ENCODE measurements at places on chromosomes 1 and 21. TPM values are rescaled to one million over a fixed set of nuclear protein-coding genes. Genes with fewer than 3 reads are reported as not detected.

The S100A7 gene
- total RNA-seq: not detected

The ZNF669 gene
- 13.4 TPM for total RNA-seq

GRCh38 chr1:82486468-82486867, 685.7 kb downstream of the ADGRL2 start:
- no peak for DNase-seq

DNA sequence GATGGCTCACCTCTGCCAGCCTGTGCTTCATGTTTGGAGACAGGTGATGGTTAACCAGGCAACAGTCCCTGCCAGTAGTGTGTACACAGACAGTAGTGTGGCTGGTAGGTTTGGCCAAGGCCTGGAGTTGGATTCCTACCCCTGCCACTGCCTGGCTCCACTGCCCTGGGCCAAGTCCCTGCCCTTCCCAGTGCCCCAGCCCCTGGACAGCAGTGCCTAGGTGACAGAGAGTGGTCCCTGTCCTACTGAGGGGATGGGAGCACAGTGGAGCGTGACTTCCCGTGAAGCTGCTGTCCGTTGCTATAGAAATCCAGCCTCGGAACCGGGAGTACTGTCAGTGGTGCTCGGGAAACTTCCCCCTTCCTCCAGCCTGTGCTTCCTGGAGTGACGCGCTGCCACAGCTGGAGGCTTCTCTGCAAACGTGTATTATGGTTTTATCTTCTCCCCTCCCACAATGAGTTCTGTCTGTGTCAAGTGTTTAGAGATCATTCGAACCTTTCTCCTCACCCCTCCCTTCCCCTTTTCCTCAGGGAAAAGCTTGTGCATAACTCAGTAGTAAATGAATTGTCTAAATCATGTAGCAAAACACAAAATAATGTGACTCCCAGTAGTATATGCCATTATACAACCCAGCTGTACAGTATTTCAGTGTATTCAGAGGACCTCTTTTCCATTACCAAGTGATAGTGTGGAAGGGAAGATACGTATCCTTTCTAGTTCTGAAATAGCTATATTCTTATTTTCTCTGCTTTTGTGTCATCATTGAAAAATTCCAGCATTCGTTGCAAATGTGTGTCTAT, 73.4 kb downstream of the GALNT2 start:
- DNase-seq: no peak

DNA sequence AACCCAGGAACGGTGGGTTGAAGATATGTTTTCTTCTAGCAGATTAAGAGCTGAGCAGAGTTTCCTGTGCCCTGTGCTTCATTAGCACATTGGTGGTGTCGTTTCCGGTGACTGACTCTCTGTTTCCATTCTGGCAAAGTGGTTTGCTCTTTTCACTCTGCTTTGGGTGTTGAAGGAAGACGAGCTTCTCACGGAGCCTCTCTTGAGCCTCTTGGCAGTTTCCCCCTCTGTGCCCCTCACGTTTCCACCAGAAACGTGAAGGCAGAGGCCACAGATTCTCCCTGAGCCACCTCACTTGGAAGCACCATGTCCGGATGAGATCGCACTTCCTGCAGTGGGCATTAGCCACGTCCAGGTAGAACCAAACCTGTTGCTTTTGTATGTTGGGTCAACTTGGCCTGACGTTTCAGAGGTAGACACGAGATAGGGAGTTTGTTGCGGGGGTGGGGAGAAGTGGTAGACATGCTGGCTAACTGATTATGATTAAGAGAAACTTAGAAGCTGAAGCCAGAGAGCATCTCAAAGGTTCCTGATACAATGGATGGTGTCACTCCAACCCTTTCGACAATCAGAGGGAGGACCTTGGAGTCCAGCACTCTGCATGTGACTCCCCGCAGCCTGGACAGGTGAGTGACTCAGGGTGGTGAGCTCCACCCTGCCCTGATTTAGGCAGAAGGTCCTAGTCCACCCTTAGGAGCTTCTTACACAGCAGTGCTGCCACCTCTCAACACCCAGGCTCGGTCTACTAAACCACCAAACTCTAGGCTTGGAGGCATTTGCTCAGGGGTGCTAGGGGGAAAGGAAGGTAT, at the start of gene LAX1:
LAX1 (plus strand) TSS at position 155 of the 809 bp plus-strand sequence; CDS start at position 538, 383 bp downstream.
- no peak for DNase-seq

GRCh38 chr1:231248778-231249177, 7.8 kb downstream of the GNPAT start:
- DNase-seq: no peak

DNA sequence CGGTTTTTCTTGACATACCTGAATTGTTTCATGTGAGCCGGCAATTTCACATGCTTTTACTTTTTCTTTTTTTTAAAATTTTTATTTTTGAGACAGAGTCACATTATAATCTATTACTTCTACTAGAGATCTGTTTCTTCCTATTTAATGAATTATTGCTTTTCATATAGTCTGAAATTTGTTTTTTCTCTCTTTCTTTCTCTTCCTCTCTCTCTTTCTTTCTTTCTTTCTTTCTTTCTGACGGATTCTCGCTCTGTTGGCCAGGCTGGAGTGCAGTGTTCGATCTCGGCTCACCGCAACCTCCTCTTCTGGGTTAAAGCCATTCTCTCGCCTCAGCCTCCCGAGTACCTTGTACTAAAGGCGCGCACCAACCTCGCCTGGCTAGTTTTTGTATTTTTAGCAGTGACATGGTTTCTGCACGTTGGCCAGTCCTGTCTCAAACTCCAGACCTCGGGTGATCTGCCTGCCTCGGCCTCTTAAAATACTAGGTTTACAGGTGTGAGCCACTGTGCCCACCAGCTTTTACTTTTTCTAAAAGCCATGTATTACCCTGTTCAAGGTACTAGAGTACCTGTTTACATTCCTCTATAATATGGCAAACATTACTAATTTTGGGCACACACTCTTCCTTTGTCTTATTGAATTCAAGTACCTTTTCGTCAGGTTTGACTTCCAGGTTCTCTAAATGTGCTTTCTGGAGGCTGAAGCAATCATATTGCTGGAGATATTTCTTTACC, 86.5 kb upstream of the RHOU start:
- DNase-seq: no peak

Measured in M059J (cell line).